ENCODE measurements at places on chromosomes 7 and 10. TPM values are rescaled to one million over a fixed set of nuclear protein-coding genes. Genes with fewer than 3 reads are reported as not detected.
A peak's percentile ranks its signal among the peaks of the same experiment; 100 is the strongest.

PAX2 gene
- polyA plus RNA-seq, result not detected

NEURL1 gene
- polyA plus RNA-seq, result 2.0 TPM

KNDC1 gene
- 3.2 TPM for polyA plus RNA-seq

ZNF775 gene
- polyA plus RNA-seq, result 1.4 TPM

SPDYE16 gene
- 0.18 TPM for polyA plus RNA-seq

DNA sequence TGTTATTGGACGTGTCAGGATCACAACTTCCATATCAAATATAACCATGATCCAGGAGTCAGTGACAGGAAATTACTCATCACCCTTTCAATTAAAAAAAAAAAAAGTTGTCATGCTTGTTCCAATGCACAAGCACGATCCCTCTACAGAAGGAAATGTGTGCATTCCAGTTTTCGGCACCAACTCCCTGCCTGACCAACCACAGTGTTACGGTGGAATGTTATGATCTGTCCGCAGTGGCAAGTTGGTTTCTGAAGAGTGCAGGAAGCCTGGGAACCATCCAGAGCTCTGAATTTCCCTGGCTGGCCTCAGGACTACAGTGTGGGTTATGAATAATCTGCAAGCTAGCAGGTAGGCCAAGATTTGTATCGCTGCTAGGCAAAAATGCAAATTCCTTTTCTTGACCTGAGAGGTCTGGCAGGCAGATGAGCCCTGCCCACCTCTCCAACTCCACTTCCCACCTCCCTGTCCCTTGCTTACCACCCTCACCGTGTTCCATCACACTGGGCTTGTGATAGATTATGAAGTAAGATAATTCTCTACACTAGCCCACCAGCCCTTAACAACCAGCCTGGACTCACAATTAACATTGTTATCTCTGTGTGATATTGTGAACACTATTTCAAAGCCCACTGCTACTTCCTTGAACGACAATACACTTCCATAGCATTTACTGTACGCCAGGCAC lies 20.4 kb downstream of the FRMPD2 start:
- no peak for DNase-seq

DNA sequence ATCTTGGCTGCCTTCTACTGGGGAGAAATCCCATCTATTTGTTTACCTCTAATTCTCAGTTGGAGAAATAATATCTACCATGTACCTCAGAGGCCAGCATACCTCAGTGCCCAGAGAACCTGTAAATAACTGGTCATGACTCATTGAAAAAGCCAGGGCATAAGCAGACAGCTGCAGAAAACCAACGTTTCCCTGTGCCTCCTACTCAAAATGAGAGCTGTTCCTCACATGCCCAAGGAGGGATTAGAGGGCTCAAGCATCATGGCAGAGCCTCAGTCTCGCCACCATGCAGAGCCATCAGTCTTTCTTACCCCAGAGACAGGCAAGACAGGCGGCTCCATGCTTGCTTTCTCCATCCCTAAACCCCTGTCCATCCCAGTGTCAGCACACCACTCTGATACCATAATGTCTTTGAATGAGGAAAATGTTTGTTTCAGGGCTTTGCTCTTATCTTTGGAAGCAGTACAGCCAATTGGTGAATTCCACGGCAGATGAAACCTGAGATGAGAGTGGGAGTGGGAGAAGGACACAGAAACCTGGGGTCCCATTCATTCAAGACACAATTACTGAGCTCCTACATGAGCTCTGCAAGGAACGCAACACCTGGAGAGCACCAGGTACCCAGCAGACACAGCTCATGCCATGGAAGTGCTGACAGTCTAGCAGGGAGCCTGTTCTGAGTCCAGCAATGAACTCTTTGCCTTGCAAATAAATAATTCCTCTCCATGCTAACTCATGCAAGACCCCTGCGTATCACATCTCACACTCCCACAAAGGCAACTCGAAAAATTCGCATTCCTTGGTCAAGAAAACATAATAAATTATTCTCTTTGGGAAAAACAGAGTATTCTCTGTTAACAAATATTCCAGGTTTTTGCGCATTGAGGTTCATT lies 21.1 kb downstream of the PON1 start:
- DNase-seq, result no peak

GRCh38 chr7:122692769-122693309 lies 6.1 kb downstream of the RNF133 start:
- no peak for DNase-seq

GRCh38 chr7:1693991-1694524 lies 24.0 kb downstream of the ELFN1 start:
- peak; percentile 58 for DNase-seq

GRCh38 chr10:131677671-131678070 lies 223.1 kb upstream of the PPP2R2D start:
- no peak for DNase-seq

DNA sequence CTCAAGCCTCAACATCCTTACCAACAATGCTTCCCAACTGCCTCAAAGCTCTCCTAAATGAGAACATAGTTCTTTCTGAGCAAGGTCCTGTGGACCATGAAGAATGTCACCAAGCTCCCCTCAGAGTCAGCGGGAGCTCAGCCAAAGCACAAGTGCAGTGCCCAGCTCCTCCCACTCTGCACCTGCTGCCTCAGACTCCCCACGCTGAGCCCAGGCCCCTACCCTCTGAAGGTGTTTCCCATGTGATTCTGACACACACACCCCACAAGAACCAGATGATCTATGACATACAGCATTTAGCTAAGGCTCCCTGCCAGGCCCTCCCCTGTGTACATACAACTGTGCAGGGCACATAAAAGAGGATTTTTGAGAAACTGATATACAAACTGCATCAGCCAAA lies 19.2 kb downstream of the ERCC6 start:
- no peak for DNase-seq

DNA sequence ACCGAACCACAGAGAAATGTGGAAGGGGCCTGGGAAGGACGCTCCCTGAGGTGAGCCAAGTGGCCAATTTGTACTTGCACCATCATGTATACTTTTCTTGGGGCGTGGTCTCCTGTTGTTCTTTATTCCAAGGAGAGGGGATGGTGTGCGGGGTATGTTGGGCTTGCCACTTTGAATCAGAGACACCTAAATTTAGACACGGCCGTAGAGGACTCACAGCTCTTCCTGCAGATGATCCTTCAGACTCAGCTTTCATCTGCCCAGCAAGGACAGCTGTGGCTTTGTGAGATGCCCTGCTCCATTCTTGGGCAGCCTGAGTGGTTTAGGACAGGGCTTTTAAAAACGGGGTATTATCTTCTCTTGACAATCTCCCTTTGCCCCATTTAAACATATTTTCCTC lies 473.2 kb downstream of the REEP3 start:
- DNase-seq, result no peak

DNA sequence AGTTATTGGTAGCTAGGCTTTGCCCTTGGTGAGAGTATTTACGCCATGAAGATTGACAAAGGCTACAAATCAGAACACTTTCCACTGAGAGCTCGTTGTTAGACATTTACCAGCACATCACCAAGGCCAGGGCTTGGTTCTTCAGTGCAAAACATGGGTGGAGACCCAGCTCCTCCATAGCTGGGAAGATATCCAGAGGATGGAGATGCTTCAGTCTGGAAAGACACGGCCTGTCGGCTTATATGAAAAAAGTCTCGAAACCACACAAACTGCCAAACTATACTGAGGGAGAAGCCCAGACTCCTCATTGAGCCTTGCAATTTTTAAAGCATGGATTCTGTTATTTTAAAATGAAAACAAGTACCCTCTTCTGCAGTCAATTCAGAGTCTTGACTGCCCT lies 83.4 kb upstream of the ANLN start:
- no peak for DNase-seq

- DNase-seq, result no peak
Measured at GRCh38 chr7:99409806-99410205, 1.0 kb downstream of the BUD31 start.

- DNase-seq, result no peak
Measured at GRCh38 chr10:44510379-44511115, 125.7 kb upstream of the CXCL12 start.

DNA sequence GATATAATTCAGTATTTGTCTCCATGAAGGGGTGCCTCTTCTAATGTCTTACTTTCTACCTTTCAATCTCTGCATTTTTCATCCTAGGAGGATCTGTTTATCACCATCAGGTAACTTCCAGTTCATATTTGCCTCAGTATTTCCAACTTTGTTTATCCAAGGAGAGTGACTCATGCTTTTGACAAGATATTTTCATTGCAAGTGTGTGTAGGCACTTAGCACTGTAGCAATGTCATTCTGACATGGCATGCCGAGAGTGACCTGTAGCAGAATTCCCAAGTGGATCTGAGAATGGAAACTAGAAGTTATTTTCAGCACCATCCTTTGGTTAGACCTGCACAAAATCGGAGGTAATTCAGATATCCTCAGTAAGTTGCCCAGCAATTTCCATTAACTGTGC lies 129.9 kb downstream of the INHBA start:
- no peak for DNase-seq

DNA sequence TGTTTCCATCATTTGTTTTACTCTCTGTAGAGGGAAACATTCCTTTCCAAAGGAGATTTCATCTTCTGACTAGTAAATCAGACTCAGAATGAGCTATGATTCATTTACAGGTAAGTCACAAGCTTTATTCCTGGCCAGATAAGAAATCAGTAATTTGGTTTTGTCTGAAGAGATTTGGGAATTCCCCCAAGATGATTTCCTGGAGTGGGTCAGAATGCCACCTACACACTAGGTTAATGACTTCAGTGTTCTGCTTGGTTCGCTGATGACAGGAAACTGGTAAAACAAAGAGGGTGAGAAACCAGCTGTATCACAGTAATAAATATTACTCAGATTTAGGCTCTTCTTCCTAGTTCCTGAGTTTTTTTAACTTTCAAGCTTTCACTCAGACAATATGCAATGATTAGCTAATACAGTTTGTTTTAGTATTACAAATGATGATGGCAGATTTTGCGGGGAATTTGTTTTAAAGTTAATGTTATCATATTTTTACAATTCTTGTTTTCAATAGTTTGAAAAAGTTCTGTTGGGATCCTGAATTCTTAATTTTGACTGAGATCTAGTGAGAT lies 8.3 kb upstream of the ASZ1 start:
- DNase-seq, result no peak

- peak; percentile 26 for DNase-seq
Measured at GRCh38 chr7:74405191-74405898, 48.4 kb upstream of the GTF2IRD1 start.

GRCh38 chr10:116278846-116279245 lies 5.8 kb upstream of the GFRA1 start:
- DNase-seq, result no peak

GRCh38 chr7:70761711-70762328 lies 370.1 kb upstream of the GALNT17 start:
- no peak for DNase-seq

DNA sequence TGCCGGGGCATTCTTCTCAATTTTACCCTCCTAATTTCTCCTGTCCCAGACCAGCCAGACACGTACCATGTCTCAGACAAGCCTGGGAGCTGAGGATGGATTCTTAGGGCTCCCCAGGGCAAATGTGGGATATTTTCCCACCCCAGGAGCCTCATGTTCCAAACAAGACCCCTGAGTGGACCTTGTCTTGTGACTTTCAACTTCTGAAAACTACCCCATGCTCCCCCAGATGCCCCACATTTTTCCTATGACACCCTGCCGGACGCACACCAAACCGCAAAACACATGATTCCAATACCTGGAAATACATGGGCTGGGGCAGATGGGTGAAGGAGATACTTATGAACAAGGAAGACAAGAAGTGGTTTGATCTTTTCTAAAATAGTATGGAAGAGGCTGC lies 874 bp downstream of the GIMAP5 start:
- DNase-seq, result no peak

DNA sequence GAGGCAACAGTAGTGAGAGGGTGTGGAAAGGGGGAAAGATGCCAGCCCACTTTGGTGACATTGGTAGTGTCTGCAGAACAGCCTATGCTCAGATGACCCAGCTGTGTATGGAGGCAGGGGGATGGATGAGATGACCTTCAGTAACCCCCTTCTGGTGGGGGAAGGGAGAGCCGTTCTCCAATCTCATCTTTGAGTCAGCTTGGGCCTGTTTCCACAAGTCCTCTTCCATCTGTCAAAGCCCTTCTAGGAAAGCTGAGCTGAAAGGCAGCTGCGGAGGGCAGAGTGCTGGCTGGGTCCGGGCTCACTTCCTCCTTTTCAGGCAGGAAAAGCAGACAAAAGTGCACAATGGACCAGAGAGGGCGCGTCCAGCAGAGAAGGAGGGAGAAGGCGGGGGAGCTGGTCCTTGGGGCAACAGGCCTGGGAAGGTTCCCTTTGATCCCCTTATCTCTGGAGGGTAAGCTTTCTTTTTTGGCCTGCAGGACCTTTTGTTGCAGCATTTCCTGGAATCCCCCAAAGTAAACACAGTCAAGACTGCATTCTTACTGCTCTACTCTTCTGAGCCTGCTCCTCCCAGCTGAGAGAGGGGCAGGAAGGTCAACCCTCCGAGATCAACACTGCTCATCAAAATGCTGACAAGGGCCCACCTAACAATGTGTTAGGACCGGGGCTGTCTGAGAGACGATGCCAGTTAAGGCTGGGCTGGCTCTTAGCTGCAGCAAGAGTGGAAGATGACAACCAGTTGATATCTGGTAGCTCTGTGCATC lies 1.2 kb upstream of the LRMDA start:
- DNase-seq, result peak; percentile 81

DNA sequence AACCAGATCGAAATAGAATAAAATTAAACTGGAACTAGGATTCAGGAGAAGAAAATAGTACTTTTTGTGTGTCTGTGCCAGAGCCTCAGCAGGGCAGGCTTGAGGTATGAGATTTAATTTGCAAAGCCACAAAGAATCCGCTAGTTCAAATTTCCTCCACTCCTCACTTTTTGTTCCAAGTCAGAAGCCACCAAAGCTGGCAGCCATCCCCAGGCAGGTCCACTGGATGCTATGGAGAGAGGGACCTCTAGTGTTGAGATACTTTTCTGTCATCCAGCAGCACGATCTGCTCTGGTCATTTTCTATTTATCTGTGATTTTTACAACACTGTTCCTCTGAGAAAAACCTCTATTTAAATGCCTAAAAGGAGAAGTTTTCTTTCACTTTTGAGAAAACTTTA lies 147.9 kb upstream of the FRMD4A start:
- DNase-seq, result peak; percentile 90

DNA sequence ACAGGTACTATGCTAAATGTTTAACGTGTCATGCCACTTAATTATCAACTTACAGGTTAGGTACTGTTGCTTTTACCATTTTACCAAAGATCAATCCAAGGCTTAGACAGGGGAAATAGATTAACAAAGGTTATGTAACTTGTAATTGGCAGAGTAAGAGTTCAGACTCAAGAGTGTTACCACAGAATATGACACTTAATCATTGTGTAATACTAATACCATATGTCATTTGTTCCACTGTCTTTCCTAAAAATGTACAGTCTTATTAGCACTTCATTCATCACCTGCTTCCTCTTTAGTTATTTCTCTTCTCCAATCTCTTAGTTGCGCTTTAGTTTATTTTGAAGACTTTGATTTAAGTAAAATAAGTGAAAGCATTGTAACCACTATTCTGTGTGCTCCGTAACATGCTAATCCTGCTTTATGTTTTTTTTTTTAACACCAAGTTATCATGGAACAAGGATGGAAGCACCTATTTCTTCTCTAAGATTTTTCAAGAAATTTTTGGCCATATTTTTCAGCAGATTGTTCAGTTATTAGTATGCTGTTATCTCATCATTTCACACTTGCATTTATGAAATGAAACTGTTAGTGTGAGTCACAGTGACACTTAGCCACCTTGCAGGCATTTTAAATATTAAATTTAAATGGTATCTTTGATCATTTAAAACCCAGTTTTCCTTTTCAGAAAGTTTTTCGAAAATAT lies 197.3 kb downstream of the PHF14 start:
- DNase-seq, result peak; percentile 53

GRCh38 chr10:3902809-3903410 lies 117.9 kb upstream of the KLF6 start:
- no peak for DNase-seq
